ENCODE measurements at places on chromosomes 11 and 22.

DNA sequence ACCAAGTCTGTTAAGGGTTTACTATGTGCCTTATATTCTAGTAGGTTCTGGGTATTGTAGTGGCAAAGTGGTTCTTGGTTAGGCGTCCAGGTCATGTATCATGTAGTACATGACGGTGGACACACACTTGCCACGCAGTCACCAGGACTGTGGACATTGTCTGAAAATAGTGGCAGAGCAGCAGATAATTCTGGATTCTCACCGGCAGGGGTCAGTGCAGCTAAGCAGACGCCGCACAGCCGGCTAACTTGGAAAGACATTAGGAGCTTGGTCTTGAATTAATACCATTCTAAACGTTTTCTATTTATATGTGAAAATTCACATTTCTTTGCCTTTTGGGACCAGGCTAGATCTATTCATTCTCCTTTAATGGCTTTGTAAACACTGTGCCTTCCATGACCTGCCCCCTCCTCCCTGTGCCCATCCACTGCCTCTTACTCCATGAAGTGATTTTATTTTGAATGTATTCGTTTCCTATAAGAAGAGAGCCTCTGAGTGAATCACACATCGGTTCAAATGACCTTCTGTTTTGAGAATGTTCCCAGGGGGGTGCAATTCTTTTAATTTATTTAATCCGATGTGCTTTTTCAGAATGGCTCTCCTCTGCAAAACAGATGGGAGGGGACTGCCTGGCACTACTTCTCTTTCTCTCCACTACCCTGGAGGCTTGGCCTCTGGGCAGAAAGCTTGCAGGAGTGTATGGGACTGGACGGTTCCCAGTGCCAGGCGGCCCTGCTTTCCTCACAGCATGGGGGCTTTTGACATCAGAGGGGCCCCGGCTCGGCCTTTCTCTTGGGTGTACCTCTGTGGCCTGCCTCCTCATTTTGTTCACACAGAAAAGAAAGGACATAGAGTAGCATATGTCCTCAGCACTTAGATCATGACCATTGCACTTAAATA lies 378.0 kb downstream of the NTM start:
- DNase-seq = peak; percentile 74

DNA sequence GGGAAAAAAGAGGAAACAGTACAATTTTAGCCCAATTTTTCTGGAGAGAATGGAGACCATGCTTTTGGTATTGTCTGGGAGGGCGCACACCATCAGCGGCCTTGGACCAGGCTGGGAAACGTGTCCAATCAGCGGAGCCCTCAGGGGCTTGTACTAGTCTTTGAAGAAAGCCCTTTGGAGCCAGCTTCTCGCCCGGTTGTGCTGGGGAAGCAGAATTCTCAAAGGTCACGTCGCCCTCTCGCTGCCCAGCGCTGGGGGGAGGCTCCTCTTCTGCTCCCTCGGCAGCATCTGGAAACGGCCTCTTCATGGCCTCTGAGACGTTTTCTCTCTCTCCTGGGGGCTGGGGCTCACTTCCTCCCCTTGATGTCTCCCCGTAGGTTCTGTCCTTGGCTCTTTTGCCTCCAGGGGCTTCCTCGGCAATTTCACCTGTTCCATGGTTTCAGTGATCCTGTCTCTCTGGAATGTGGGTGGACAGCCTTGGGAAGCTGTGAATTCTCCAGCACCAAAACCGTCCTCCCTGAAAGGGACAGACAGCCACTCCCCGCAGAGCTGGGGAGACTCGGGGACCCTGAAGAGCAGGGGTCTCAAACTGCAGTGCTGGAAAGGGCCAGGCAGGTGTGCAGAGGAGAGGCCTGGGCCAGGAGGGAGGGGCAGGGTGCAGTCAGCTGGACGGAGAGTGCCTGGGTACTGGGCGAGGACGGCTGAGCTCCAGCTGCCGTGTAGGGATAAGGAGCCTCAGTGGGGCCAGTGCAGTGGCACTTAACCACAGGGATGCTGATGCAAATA lies 80.2 kb downstream of the RPS6KA4 start:
- no peak for DNase-seq

DNA sequence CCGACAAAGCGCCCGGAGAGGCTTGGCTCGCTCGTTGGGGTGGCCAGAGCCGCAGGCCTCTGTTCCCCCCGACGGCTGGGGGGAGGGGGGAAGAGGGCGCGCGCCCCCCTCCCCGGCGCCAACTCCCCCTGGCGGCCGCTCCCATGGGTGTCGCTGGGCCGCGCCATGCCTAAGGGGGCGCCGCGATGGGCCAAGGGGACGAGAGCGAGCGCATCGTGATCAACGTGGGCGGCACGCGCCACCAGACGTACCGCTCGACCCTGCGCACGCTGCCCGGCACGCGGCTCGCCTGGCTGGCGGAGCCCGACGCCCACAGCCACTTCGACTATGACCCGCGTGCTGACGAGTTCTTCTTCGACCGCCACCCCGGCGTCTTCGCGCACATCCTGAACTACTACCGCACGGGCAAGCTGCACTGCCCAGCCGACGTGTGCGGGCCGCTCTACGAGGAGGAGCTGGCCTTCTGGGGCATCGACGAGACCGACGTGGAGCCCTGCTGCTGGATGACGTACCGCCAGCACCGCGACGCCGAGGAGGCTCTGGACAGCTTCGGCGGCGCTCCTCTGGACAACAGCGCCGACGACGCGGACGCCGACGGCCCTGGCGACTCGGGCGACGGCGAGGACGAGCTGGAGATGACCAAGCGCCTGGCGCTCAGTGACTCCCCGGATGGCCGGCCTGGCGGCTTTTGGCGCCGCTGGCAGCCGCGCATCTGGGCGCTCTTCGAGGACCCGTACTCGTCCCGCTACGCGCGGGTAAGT lies 1.4 kb downstream of the KCNC1 start:
- DNase-seq = no peak

- DNase-seq = no peak
These were observed 93.7 kb upstream of the SPON1 start for GRCh38 chr11:13868710-13869397.

GRCh38 chr22:31343235-31344191 lies 2.6 kb downstream of the PATZ1 start:
- no peak for DNase-seq

DNA sequence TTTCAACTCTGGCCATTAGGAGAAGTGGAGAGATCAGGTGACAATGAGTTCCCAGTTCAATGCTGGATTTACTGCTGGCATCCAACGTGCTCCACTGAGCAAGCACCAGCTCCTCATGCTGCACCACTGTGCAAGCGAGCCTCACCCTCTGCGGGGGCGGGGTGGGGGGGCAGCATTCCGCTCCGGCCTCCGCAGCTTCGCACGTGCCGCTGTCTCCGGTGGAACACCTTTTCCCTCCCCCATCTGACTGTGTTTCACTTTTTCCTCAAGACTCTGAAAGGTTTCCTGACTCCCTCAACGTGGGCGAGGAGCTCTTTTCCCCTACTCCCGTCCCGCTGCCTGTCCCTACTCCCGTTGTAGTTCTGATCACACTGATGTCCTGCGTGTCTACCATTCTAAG lies 835 bp upstream of the RHOD start:
- DNase-seq = no peak

- no peak for DNase-seq
These were observed 846 bp upstream of the NRGN start for GRCh38 chr11:124738713-124739478.

DNA sequence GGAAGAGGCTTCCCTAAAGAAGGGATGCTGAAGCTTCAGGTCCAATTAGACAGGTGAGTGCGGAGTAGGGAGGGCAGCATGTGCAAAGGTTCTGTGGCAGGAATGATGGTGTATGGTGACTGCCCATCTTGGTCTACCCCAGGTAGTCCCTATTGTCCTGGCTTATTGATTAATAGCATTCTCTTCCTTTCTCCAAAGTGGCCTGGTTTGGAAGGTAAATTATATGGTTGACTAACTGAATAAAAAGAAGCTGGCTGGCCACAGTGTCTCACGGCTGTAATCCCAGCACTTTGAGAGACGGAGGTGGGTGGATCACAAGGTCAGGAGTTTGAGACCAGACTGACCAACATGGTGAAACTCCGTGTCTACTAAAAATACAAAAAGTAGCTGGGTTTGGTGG lies 230.5 kb downstream of the MIAT start:
- no peak for DNase-seq

GRCh38 chr11:76916712-76917111 lies 56.0 kb downstream of the ACER3 start:
- no peak for DNase-seq

GRCh38 chr11:31529189-31529588 lies 19.6 kb downstream of the ELP4 start:
- no peak for DNase-seq

GRCh38 chr22:25039754-25040153 lies 87.2 kb downstream of the KIAA1671 start:
- DNase-seq = no peak

- DNase-seq = no peak
These were observed 12.0 kb downstream of the STIM1 start for GRCh38 chr11:3867209-3868091.

DNA sequence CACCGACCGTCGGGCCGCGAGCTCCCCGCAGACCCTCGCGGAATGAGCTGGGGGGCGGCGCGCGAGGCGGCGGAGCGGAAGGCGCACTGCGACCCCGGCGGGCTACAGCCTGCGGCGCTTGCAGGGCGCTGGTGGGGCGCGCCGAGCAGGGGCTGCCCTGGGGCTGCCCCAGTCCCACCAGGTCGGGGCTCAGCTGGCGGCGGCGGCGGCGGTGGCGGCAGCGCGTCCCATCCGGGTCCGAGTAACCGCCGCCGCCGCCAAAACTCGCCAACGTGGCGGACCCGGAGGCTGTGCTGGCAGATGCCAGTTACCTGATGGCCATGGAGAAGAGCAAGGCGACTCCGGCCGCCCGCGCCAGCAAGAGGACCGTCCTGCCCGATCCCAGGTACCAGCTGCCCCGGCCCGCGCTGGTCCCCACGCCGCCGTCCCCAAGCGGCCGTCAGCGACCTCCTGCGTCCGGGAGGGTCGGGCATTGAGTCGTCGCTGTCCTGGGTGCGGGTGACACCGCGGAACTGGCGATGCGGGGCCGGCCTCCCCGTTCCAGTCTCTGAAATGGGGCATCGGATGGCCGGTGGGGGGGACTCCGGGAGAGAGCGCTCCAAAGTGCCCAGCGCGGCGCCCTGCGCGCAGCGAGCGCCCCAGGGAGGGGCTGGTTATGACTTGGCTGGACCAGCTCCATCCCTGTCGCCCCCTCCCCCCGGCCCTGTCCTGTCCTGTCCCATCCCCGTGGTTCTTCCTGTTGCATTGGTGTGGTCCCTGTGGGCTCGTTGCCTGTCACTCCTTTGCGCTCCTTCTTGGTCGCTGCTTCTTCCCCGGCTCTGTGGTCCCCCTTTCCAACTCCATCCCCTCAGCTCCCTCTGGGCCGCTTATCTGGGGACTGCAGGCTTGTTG lies 63.5 kb downstream of the CRYBB2 start:
- DNase-seq = no peak

- DNase-seq = no peak
These were observed 127.0 kb upstream of the SNX19 start for GRCh38 chr11:131043251-131043650.

- DNase-seq = no peak
These were observed 78.2 kb downstream of the PPFIBP2 start for GRCh38 chr11:7591987-7592386.

GRCh38 chr22:27436591-27436990 lies 365.0 kb downstream of the MN1 start:
- no peak for DNase-seq

DNA sequence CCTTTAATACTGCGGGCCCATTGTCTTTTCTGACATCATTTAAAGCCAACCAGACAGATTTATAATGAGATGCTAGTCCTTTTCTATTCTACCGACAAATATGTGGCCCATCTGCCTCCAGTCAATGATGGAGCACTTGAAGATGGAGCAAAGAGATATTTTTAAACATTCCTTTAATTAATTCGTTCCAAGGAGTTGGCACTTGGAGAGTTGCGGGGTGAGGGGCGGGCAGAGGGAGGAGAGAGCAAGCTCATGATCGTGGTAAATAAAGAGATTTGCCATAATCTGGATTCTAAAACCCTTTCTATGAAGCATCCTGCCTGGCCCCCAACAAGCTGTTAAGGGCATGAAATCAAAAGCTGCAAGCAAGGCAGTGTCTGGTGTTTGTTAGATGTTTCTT lies 5.0 kb downstream of the SLC1A2 start:
- no peak for DNase-seq

DNA sequence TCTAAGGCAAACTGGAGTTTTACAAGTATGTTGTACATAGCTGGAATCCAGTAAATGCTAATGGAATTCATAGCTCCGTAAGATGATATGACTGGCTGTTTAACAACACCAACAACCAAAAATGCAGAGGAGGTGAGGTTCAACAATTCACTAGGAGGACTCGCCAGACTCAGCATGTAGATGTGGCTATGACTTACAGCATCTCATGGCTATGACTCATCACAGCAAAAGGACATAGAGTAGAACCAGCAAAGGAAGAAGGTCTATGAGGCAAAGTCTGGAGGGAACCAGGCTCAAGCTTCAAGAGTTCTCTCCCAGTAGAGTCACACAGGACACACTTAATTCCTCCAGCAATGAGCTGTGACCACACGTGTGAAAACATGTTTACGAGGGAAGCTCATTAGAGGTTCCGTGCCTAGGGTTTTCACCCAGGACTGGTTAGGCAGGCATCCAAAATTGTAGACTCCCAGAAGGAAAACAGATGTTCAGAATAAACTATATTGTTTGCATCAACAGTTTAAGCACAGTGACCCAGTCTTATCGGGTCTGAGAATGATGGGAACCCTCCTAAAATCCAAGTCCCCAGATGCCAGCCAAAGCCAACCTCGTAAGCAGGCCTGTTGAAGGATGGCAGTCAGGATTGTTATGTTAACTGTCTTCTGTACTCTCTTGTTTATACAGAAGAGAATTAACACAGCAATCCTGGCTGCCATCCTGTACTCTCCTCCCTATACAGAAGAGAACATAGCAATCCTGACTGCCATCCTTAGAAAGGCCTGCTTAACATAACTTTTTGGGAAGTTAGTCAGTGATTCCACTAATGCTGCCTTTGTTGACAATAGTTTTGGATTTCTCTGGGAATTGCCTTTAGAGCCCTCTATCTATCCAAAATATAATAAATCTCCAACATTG lies 116.6 kb downstream of the LARGE1 start:
- no peak for DNase-seq

- no peak for DNase-seq
These were observed 2.0 kb upstream of the GATD1 start for GRCh38 chr11:778976-779954.

DNA sequence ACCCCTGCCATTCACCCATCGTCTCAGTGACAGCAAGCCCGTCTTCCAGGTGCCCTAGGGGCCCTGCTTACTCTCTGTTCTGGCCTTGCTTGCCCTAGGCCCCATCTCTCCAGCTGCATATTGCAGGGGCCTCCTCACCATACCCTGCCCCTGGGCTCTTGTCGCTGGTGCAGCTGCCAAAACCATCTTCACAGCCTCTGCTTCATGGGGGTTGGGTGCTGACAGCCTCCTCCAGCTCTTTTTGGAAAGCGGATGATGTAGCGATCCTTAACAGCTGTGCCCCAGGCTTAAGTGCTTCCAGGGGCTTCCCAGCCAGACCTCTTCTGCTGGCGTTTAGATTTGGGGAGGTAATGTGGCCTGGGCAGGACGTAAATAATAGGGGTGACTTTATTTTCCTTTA lies 61.2 kb upstream of the SUSD2 start:
- no peak for DNase-seq

- DNase-seq = peak; percentile 66
These were observed 1186.5 kb downstream of the BRD1 start for GRCh38 chr22:48640890-48641841.

- DNase-seq = no peak
These were observed 10.5 kb downstream of the ELFN2 start for GRCh38 chr22:37416827-37417226.

GRCh38 chr11:28346209-28346608 lies 238.0 kb downstream of the METTL15 start:
- no peak for DNase-seq
